Amniotic stem cell (primary cell): ENCODE measurements at places on chromosomes 6 and 20.

GRCh38 chr6:3565291-3565690, 108.4 kb upstream of the SLC22A23 start:
- DNase-seq = no peak

DNA sequence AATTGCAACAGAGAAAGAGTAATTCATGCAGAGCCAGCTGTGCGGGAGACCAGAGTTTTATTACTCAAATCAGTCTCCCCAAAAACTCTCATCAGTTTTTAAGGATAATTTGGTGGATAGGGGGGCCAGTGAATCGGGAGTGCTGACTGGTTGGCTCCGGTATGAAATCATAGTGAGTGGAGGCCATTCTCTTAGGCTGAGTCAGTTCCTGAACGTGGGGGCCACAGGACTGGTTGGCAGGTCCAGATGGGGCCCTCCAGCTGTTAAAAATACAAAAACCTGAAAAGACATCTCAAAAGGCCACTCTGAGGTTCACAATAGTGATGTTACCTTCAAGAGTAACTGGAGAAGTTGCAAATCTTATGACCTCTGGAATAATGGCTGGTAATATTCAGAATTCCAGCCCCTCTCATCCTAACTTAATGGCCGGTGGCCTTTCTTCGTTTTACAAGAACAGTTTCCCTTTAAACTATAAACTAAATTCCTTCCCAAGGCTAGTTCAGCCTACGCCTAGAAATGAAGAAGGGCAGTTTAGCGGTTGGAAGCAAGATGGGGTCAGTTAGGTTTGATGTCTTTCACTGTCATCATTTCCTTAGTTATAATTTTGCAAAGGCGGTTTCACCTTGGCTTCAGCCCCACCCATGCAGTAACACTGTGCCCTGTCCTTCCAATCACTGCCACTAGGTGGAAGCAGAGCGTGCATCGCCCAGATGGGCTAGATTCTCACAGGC, 6.8 kb upstream of the MICA start:
- DNase-seq = peak; percentile 54

DNA sequence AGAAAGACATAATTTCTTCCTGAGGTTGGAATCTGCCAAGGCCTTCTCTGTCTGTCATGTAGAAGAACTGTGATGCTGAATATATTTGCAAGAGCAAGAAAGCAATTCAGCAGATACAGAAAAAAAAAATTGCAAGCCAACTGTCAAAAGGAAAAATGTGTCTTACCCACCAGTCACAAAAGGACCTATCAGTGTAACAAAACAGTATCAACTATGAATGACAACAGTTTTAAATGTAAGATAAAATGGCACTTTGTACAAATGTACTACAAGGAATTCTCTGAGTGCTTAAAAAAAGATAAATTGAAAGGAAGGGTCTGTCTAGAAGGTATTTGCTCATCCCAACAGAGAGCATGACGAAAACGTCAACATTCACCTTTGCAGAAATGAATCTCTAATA, 185.3 kb upstream of the TFAP2D start:
- DNase-seq = no peak

DNA sequence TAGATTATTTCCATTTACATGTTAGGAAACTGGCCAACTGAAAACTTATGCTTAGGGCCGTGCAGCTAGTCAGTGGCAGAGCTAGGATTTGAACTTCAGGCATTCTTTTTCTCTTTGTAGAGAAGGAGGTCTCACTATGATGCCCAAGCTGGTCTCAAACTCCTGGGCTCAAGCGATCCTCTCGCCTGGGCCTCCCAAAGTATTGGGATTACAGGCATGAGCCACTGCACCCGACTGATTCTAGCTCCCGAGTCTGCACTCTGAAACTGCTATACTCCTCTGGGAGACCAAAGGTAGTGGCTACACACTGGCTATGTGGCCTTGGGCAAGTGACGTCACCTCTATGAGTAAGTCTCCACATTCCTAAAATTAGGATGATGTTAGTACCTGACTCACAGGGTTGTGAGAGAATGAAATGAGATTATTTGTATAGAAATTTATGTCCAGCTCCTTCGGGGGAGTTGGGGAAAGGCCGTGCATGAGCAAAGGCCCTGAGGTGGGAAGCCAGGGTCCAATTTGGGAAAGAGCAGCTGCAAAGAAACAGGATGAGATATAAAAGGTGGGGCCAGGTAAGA, 6.4 kb downstream of the PLTP start:
- peak; percentile 87 for DNase-seq

DNA sequence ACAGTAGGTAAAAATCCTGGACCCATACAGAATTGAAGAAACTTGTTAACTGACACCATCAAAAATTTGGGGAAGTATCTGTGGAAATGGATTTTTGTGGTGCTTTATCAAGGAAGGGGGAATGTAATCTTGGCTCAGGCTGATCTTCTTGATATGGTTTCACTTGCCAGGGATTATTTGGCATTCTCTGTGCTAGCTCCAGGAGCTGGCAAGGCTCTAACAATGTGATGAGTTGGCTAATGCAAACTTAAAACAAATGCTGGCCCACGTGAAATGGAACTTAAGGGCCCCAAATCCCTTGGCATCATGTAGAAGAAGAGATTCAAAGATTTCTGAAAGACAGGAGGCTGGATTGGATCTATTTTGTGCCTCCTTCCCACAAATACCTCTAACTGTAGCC, 13.1 kb downstream of the KCNS1 start:
- DNase-seq = no peak

DNA sequence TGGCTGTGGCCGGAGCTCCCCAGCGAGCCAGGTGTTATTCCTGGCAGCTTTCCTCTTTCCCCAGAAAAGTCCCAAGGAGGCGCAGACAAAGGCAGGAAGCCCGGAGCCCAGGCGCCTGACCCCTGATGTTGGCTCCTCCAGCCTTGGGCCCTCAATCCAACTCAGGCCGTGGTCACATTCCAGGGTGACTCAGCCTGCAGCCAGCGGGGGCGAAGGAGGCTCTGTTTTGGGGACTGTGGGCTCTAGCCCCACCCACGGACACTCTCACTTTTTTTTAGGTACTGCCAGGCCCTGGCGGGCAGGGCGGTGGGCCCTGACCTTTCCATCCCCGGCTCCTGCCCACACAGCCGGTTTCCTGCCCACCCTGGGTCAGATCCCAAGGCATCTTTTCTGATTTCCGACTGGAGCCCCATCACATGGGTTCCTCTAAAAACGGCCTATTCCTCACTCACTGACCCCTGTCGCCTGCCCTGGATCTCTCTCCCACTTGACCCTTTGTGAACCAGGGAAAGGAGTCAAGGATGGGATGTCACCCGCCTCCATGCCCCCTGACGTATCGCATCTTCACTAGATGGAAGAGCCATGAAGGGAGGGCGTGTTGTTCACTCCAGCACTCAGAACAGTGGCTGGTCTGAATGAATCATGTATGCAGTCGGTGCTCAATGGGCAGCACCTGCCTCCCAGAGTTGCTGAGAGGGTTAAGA, 5.5 kb downstream of the PTGIS start:
- peak; percentile 85 for DNase-seq
